ENCODE measurements at places on chromosomes 12 and 14.
A peak's percentile ranks its signal among the peaks of the same experiment; 100 is the strongest.

DNA sequence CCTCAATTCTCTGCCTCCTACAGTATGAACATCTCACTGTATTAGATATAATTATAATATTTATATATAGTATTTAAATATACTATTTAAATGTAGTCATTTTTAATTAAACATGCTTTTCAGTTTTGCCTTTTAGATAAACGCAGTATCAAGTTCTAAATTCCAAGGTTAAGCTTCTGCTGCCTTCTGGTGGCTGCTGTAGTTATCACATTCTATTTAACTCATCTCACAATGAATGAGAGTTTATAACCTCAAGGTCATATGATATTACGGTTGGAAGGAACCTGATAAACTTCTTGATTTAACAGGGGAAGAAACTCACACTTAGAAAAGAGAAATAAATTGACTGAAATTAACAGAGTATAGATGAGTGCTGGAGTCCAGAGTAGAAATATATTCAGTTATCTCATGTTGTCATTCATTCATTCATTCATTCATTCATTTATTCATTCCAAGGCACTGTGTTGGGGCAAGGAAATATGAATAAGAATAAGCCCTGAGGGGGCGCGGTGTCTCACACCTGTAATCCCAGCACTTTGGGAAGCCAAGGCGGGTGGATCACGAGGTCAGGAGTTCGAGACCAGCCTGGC is 31.9 kb downstream of the GUCY2C start:
- H3K36me3 ChIP-seq: no peaks in the 10 kb centered on the region
- H3K27ac ChIP-seq: no peak overlapping the region
- no peak overlapping the region for H3K4me3 ChIP-seq
- peak; percentile 28 for DNase-seq
- peaks cover 8% of the 10 kb centered on the region for H3K27me3 ChIP-seq

- peak overlapping the region; percentile 93 for H3K4me3 ChIP-seq
- H3K36me3 ChIP-seq: peaks cover 4% of the 10 kb centered on the region
- DNase-seq: peak; percentile 16
- peak overlapping the region; percentile 99 for H3K27ac ChIP-seq
- peaks cover 70% of the 10 kb centered on the region for H3K4me1 ChIP-seq
- no peaks in the 10 kb centered on the region for H3K27me3 ChIP-seq
These were observed 2.2 kb downstream of the ORAI1 start for GRCh38 chr12:121628536-121628935.

GRCh38 chr12:48285751-48286650 is 64.7 kb downstream of the ZNF641 start:
- no peaks in the 10 kb centered on the region for H3K27me3 ChIP-seq
- H3K4me3 ChIP-seq: no peak overlapping the region
- H3K4me1 ChIP-seq: peaks cover 12% of the 10 kb centered on the region

DNA sequence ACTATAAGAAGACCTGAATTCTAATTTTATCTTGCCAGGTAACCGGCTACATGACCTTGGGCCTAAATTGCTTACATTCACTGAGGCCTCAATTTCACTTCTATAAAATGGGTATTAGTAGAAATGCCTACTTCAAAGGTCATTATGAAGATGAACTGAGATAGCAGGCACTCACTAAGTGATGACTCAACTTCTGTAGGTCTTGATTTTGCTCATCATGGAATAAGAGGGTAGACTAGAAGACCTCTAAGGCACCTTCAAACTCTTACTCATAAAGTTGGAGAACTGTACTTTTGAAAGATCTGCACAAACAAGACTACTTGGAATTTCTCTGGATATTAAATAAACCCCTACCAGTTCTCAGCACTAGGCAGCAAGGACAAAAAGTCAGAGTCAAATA is 39.3 kb upstream of the FRMD6 start:
- no peaks in the 10 kb centered on the region for H3K36me3 ChIP-seq
- H3K4me3 ChIP-seq: peak overlapping the region; percentile 1
- no peak for DNase-seq
- H3K4me1 ChIP-seq: peaks cover 24% of the 10 kb centered on the region

DNA sequence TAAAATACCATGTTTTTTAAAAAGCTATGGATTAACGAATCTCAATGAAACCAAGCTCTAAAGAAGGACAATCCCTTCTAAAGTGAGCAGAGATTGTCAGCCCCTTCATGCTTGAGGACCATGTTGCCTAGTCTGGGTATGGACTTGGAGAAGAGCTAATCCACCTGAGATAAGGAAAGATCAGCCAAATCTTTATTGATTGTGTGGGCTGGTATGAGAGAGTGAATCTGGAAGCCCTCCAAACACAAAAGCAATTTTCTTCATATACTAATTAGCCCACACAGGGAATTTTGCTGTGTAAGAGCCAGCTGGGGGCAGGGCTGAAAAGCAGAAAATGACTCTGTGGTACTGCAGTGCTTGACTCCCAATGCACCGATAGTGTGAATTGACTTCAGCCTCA is 47.4 kb upstream of the DICER1 start:
- H3K36me3 ChIP-seq: no peaks in the 10 kb centered on the region
- no peaks in the 10 kb centered on the region for H3K4me1 ChIP-seq
- no peak for DNase-seq
- no peak overlapping the region for H3K27ac ChIP-seq
- no peak overlapping the region for H3K4me3 ChIP-seq
- no peaks in the 10 kb centered on the region for H3K27me3 ChIP-seq

DNA sequence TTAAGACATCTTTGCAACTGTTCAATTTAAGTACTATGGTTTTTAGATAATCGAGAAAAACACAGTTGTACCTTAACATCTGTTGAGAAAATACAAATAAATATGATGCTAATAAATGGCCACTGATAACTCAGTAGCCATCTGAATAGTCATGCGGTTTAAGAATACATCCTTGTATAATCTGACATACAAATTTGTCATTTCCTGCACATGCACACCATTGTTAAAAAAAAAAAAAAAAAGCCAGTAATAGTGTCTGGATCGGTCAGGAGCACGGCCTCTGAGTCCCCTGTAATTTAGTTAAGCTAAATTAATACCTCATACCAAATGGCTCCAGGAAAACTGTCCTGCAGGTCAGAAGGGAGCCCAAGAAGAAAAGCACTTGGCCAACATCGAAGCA is 16.8 kb downstream of the RFC5 start:
- H3K4me1 ChIP-seq: peaks cover 62% of the 10 kb centered on the region
- H3K27me3 ChIP-seq: no peaks in the 10 kb centered on the region
- H3K27ac ChIP-seq: peak overlapping the region; percentile 98
- peaks cover 20% of the 10 kb centered on the region for H3K36me3 ChIP-seq
- no peak for DNase-seq
- no peak overlapping the region for H3K4me3 ChIP-seq

DNA sequence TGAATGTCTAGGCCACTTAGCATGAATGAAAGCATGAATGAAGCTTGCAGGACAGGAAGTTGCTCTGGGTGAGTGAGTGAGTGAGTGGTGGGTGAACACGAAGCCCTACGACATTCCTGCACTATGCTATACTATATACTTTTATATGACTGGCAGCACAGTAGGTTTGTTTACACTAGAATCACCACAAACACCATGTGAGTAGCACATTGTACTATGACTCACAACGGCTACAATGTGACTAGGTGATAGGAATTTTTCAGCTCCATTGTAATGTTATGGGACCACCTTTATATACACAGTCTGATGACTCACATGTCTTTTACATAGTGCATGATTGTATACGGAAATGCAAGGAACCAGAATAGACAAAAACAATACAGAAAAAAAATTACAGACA is 1480.2 kb downstream of the AACS start:
- H3K36me3 ChIP-seq: peaks cover 2% of the 10 kb centered on the region
- no peak for DNase-seq
- H3K27ac ChIP-seq: no peak overlapping the region
- H3K27me3 ChIP-seq: no peaks in the 10 kb centered on the region

- H3K27ac ChIP-seq: peak overlapping the region; percentile 76
- no peaks in the 10 kb centered on the region for H3K27me3 ChIP-seq
- no peak for DNase-seq
- H3K4me1 ChIP-seq: peaks cover 73% of the 10 kb centered on the region
- H3K36me3 ChIP-seq: no peaks in the 10 kb centered on the region
These were observed 1.6 kb downstream of the GZMH start for GRCh38 chr14:24607635-24608514.

Measured in activated T-cell treated with anti-CD3 and anti-CD28 coated beads, Interleukin-2, amount 50 U/mL, for 72 hours (primary cell).